ENCODE measurements at places on chromosomes 1 and 21.

DNA sequence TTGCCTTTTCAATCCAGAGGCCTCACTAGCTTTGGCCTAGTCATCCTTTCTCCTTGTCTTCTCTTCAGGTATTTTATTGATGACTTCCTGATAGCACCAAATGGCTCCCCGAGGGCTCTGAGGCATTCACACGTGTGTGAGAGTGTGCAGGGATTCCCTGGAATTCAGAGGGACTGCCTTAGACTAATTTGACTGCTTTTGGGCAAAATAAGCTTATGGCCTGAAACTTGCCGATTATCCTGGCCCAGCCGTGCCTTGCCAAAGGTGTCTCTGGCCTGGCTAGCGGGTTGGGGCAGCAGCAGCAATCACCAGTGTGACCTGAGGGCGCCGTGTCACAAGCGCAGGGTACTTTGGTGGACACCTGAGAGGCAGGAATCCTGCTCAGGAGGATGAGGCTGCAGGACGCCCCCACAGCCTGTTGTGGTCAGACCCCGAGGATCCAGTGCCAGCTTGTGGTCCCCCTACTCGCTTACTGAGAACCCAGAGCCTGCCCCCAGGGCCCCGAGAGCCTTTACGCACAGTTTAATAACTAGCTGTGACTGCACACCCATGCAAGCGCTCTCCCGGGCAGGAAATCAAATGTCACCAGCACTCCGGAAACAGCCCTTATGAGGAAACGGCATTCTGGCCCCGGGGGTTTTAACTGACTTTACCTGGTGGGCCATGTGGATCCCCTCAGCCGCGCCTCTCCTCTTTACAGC is 62.8 kb upstream of the PDE9A start:
- no peak for DNase-seq

- no peak for DNase-seq
Measured at GRCh38 chr1:226027538-226028217, 28.5 kb upstream of the SDE2 start.

- no peak for DNase-seq
Measured at GRCh38 chr1:26983863-26984262, 9.6 kb upstream of the TRNP1 start.

- DNase-seq = no peak
Measured at GRCh38 chr1:59990470-59990869, 63.9 kb upstream of the CYP2J2 start.

- DNase-seq = no peak
Measured at GRCh38 chr1:18444563-18444962, 36.2 kb upstream of the KLHDC7A start.

DNA sequence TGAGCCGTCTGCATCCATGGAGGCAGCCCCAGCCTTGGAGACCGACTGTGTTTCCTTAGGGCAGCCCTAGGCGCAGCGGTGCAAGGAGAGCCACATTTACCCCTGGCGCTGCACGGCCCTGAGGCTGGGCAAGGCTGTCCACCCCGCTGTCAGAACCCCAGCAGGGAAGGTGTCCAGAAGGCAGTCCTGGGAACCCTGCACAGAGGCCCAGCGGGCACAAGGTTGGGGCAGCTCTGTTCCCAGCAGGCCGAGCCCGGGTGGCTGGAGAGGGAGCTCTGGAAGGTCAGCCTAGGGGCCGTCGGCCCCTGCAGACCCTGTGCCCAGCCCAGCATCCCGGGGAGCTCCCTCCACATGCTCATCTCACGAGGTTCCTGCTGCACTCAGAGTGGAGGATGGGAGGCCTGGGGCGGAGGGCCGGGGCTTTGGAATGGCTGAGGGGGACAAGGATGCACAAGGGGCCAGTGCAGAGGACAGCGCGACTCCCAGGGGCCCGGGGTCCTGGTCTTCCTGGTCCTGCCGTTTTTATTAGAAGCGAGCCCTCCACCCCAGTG is 19.9 kb upstream of the SAMD11 start:
- DNase-seq = no peak

DNA sequence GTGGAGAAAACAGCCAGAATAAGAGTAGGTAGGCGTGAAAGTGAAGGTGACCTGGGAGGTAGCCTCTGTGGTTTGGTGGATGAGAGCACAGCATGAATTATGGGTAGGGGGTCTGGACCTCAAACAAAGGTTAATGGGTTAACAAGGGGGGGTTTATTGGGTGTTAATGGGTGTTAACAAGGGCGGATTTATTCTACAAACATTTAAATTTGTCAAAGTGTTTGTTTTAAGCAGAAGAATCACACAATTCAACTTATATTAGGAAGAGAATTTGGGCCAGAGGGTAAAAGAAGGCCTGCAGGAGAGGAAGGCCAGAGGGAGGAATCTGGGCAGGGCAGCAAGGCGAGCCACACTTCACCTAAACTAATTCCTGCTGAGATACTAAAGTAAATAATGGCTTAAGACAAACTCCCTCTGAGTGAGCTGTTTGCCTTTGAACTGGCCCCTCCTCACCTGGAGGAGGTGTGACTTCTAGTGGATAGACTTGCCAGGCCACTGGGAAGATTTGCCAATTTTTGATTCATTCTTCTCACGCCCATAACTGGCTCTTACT is 191.7 kb downstream of the GIPC2 start:
- DNase-seq = no peak

GRCh38 chr1:226001963-226002666 is 3.0 kb upstream of the SDE2 start:
- DNase-seq = no peak

DNA sequence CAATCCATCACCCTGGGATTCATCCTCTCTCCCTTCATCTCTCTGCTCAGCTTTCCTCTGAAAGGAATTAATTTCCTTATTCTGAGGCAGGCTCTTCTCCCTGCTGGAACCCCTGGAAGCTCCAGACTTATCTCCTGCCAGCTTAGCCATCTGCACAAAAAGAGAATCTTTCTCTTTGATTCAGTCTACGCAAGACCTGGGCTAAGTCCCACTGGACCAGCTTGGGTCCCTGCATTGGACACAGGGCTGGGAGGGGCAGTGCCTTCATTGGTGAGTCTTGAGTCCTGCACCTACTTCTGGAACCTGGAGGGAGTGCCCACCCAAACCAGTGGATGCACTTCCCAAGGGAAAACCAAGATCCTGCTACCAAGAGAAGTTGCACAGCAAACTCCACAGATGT is 271.7 kb upstream of the CSF3R start:
- DNase-seq = no peak

GRCh38 chr1:226378071-226378470 is 29.8 kb downstream of the PARP1 start:
- no peak for DNase-seq

DNA sequence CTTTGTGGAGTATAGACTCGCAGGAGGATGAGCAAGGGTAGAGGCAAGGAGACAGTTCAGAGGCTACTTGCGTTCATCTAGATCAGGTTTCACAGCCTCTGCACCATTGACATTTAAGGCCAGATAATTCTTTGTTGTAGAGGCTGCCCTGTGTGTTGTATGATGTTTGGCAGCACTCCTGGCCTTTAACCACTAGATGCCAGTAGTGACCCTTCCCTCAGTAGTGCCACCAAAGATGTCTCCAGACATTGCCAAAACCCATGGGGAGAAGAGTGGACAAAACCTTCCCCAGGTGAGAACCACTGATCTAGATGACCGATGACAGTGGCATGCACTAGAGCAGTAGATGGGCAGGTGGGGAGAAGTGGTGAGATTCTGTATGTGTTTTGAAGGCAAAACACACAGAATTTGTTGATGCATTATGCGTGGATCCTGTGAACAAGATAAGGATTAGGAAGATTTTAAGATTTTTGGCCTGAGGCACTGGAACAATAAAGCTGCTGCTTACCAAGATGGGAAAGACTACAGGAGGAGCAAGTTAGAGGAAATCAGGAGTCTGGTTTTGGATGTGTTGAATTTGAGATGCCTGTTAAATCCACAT is 9.9 kb upstream of the COG2 start:
- no peak for DNase-seq

DNA sequence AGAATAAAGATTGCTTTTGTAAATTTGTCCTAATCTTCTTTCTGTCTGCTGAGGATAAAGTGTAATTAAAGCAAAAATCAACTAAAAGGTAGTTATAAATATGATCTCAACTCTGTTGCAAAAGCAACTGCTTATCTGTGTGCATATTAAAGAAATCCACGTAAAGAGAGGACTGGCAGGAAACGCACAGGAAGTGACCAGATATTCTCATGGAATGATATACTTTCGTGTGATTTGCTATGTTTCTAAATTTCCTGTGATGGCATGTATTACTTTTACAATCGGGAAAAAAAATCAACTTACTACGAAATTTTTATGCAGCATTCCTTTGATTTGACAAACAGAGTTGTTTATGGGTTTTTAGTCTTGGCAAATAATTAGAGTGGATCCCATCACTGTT is 75.4 kb downstream of the RGS2 start:
- no peak for DNase-seq
